ENCODE measurements at places on chromosomes 13 and 19.

GRCh38 chr19:10646456-10647159 lies 7.5 kb upstream of the ILF3 start:
- DNase-seq = no peak

DNA sequence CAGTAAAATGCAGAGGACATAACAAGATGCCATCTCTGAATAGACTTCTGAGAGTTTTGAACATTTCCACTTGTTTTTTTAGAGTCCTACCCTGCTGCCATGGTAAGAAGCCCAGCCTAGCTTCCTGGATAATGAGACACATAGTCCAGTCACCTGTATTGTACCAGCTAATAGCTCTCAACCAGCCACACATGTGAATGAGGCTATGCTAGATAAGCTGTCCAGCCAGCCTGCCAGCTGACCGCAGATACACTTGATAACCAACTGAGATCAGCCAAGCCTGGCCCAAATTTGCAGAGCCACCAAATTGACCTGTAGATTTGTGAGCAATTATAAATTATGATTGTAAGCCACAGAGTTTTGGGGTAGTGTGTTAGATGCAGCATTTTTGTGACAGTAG lies 10.7 kb downstream of the RFXAP start:
- DNase-seq = no peak

DNA sequence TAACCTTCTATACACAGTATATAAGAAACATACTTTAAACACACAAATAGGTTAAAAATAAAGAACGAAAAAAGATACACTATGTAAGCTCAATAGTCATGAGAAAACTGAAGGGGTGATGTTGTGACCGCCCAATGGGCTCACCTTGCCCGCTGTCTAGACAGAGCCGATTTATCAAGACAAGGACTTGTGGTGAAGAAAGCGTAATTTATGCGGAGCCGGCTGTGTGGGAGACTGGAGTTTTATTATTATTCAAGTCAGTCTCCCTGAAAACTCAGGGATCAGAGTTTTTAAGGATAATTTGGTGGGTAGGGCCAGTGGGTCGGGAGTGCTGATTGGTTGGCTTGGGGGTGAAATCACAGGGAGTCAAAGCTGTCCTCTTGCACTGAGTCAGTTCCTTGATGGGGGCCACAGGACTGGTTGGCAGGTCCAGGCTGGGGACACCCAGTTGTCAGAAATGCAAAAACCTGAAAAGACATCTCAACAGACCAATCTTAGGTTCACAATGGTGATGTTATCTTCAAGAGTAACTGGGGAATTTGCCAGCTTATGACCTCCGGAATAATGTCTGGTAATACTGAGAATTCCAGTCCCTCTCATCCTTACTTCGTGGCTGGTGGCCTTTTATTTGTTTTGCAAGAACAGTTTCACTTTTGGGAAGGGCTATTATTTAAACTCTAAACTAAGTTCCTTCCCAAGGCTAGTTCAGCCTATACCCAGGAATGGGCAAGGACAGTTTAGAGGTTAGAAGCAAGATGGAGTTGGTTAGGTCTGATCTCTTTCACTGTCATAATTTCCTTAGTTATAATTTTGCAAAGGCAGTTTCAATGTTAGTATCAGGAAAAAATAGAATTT lies 96.6 kb downstream of the UBL3 start:
- DNase-seq = no peak

DNA sequence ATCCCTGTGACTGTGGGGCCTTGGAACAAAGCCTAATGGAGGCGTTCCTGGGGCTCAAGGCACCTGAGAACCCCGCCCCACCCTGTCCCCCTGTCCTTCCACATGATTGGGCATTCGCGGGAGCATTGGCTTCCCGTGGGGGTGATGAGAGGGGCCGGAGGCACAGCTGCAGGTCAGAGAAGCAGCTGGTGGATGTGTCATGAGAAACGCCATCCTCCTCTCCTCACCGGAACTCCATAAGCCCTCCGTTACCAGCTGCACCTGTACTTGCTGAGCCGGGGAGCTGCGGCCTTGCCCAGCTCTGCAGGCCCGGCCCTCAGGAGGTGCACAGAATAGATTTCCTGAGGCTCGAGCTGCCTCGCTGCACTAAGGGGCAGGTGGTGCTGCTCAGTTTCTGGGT lies 42.0 kb downstream of the CAPN12 start:
- DNase-seq = no peak

DNA sequence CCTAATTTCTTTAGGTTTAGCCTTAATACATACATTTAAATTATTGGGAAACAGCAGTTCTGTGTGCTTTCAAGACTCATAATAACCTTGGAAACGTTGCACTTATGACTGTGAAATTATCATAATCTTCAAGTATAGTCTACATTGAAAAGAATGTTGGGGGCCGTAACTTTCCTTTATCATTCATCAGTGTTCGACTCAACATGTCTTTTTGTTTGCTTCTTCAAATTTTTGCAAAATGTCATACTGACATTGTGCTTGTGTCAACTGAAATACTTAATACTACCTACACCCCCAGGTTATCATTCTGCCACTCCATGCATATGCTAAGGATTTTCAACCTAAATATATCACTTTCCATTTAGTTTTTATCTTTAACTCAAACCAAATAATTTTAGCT lies 1562.9 kb downstream of the OLFM4 start:
- DNase-seq = no peak

- no peak for DNase-seq
Observed at GRCh38 chr19:29662604-29663404, 2.5 kb upstream of the PLEKHF1 start.

DNA sequence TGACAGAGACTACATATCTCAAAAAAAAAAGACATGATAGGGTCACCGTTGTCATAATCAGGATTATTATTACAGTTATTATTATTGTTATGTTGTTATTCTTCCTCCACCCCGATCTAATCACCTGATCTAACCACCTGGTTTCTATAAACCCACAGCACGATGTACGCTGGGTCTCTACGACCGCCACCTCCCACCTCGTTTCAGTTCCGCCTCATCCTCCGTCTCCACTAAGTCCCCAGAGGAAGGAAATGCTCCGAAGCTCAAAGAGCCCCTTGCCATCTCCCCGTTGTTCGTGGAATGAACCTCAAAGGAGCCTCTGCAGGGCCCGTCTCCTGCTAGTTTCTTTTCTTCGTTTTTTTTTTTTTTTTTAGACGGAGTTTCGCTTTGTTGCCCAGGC lies 15.9 kb upstream of the MEIS3 start:
- no peak for DNase-seq

GRCh38 chr19:16266586-16266942 lies 58.1 kb upstream of the KLF2 start:
- DNase-seq = no peak

GRCh38 chr13:97849305-97849704 lies 104.2 kb upstream of the IPO5 start:
- peak; percentile 38 for DNase-seq

- no peak for DNase-seq
Observed at GRCh38 chr13:96934889-96935489, 59.3 kb downstream of the OXGR1 start.

DNA sequence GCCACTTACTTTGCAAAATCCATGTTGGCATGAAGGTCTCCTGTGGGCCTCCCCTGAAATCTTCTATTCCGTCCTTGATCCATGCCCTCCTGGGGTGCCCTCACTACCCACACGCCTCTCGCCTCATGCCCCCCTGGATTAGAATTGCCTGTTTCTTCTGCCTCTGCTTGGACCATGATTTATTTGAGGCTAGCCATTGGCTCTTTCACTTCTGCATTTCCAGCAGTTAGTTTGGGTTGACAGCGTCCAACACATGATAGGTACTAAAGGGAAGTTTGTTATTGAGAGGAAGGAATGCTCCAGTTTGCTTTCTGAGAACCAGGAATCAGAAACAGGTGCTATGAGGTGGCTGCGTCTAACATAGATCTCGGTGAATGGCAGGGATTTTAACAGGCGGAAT lies 30.5 kb upstream of the TPTE2 start:
- no peak for DNase-seq

DNA sequence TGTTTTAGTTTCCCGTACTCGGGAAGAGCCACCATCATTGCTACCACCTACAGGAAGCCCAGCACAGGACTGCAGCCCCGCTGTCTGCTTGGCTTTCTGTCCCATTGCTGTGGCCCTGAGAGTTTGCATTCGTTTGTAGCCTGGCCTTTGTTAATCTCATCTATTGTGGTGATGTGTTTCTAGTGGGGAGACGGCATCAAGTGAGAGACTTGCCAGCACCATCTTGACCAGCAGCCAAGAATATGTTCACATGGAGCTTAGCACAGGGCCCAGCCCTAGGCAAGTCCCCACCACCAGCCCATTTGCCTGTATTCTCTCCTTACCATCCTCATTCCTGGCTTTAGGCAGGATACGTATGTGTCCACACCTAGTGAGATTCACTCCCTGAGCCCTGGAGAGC lies 17.3 kb upstream of the OVOL3 start:
- DNase-seq = peak; percentile 60

DNA sequence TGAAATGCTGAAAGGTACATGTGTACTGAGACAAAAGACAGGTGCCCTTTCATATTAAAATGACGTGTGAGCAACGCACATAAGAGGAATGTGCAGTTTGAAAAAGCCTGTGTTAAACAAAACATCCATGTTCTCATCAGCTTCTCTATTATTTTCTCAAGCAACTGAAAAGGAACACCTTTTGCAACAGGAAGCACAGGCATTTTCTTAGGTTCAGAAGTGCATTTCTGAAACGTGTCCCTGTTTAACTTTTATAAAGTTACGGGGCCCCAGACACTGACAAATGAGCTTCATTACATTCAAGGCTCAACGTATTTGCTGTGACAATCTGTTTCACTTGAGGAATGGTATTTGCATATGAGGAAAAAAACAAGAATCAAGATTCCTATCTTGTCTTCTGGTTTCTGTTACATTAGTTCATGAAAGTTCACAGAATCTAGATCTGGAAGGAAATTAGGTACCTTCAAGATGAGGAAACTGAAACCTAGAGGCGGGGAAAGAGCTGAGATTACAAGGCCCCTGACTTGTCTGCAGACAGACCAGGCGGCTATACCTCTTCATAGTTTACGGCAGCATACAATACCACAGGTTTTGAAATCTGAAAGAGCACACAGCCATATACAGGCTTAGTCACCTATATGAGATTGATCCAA lies 431.7 kb downstream of the KLF12 start:
- DNase-seq = peak; percentile 14

GRCh38 chr19:677201-677600 lies 1.0 kb downstream of the FSTL3 start:
- no peak for DNase-seq

DNA sequence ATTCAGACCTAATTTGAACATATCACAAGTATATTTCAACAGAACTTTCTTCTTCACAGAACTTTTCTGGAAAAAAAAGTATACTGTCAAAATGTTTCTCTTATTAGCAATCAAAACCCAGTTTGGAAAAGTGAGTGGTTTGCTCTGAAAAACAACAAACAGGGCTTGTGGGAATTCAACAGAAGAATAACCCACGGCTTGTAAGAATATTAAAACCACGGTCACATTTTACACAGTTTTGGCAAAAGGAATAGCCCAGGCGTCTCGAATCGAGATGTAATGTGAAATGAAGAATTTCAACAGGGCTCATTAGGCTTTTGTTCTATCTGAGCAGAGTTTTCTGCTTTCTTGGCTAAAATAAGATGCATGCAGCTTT lies 70.7 kb downstream of the COL4A2 start:
- no peak for DNase-seq

GRCh38 chr13:80469853-80470381 lies 129.0 kb upstream of the SPRY2 start:
- DNase-seq = no peak

DNA sequence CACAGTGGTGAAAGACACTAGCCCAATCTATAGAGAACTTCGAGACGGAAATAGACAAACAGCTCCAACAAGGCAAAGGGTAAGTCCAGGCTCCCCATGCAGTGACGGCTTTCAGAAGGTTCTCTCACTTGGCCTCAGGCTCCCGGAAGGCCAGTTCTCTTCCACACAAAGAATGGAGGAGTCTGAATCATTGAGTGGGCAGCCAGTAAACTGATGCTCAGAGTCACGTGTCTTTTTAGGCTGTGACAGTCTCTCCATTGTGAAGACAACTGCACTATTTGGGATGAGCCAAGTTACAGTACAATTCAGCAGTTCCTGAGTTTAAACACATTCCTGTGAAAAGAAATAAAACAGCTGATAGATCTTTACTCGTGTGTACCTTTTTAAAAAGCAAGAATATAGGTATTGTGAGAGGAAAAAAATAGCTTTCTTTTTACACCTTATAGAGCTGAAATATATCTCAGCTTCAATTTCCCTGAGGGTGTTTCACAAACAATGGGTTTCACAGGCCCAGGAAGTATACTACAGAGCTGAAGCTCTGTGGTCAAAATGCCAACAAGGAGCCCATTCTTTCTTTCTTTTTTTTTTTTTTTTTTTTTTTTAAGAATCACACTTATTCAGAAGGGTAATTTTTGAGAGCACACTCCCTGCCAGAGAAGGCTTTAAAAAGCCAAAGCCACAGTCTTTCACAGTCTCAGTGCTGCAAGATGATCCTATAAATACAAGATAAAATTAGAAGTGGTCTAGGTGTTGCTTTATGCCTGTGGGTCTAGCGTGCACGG lies 135.1 kb downstream of the FREM2 start:
- no peak for DNase-seq

DNA sequence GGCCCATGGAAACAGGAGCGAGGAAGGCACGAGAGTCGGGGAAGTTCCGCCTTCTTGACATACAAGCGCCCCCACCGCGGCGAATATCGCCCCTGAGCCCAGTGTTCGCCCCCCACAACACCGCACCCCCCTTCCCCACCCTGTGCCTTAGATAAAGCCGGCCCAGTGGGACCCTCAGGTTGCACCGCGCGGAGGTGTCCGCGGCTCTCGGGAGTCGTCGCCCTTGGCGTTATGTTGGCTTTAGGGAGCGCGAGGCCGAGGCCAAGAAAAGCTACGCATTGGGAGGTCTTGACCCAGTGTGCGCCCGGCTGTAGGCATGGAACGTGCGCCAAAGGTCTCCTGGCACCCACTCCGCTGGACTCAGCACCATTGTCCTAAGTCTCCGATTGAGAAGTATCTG lies 603 bp upstream of the ZNF132 start:
- no peak for DNase-seq

- no peak for DNase-seq
Observed at GRCh38 chr19:11633223-11633622, 35.9 kb downstream of the ZNF627 start.

- DNase-seq = no peak
Observed at GRCh38 chr19:34282611-34283519, 28.5 kb downstream of the GARRE1 start.

DNA sequence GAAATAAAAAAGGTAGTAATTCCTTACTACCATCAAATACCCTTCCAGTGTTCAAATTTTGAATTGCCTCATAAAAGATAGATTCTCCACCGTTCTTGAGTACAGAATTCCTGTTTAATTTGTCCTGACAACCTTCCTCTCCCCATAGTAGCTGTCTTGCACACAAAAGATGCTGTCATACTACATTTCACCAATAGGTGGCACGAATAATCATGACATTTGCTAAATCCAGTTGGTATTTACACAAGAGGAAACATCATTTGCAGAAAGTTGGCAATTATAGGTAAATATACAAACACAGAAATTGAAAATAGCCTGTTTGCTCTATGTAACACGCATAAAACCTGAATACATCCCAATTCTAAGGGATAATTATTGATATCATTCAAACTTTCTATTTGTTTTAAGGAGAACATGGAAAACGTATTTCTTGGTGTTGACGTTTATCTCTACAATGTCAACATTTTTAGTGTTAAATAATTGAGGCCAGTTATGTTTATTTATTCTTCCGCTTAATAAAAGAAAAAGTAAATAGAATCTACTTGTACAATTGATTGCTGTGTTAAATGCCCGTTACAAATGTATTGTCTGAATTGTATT lies 58.3 kb upstream of the CLDN10 start:
- DNase-seq = peak; percentile 72
